ENCODE measurements at places on chromosomes 12 and 14.
A peak's percentile ranks its signal among the peaks of the same experiment; 100 is the strongest.

DNA sequence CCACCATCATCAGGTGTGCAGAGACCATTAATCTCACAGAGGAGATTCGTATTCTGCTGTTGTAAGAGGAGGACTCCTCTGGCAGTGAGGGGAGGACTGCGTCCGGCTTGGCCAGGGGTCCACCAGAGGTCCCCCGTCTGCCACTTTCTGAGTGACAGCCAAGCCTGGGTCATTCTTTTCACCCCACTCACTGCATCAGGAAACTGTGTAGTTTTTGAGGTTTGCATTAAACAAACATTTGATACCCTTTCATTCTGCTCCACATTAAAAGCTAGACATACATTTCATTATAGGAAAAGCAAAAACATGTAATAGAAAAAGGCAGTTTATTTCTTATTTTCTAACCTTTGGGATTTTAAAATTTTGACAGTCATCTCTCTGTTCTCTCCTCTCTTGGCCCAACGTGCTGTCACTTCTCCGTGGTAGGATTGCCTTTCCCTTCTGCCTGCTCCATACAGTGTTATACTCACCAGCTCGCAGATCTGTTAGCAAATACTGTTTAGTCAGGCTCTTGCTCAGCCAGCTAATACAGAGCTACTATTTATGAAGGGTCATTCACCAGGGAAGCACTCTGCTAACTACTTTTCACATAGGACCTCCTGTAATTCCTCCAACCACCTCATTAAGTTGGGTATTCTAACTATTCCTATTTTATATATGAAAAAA lies 99.3 kb downstream of the PELI2 start:
- peak; percentile 25 for DNase-seq

GRCh38 chr12:101021911-101022388 lies 188.1 kb downstream of the SLC5A8 start:
- peak; percentile 69 for DNase-seq

GRCh38 chr12:88309546-88309945 lies 167.4 kb downstream of the TMTC3 start:
- DNase-seq = peak; percentile 67

- DNase-seq = no peak
Observed at GRCh38 chr14:101893759-101894158, 70.6 kb upstream of the DYNC1H1 start.

DNA sequence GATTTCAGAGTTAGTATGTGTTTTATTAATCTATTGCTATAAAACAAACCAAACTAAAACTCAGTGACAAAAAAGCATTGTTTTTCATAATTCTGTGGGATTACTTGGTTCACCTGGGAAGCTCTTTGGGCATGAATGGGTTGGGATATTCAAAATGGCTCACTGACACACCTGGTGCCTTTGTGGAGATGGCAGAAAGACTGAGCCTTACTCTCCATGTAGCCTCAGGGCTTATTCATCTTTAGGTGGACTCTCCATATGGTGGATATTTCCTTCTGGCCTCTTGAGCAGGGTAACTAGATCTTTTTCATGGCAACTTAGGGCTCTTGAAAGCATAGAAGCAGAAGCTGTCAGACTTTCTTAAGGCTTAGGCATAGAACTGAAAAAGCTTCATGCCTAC lies 1102.8 kb upstream of the SEL1L start:
- DNase-seq = no peak

- DNase-seq = peak; percentile 66
Observed at GRCh38 chr14:90523544-90523943, 126.7 kb downstream of the CALM1 start.

- peak; percentile 36 for DNase-seq
Observed at GRCh38 chr12:90303771-90304170, 595.1 kb upstream of the ATP2B1 start.

GRCh38 chr14:93648440-93649168 lies 139.7 kb downstream of the PRIMA1 start:
- no peak for DNase-seq

GRCh38 chr12:62536546-62536945 lies 69.9 kb downstream of the MON2 start:
- no peak for DNase-seq

DNA sequence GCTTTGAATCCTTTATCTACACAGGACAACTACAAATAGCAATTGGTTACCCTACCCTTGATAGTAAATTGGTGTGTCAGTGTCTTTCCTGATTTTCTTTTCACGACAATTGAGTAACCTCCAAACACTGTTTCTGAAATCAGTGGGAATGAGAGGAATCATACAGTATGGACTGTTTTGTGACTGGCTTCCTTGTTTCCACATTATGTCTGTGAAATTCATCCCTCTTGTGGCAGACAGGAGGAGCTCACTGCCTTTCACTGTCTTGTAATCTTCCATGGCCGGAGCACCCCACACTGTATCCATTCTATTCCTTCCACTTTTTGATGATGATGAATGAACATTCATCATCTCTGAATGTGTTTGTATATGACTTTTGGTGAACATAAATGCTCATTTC lies 164.0 kb upstream of the PZP start:
- DNase-seq = peak; percentile 14

- DNase-seq = no peak
Observed at GRCh38 chr14:94923786-94924185, 153.9 kb upstream of the GSC start.

DNA sequence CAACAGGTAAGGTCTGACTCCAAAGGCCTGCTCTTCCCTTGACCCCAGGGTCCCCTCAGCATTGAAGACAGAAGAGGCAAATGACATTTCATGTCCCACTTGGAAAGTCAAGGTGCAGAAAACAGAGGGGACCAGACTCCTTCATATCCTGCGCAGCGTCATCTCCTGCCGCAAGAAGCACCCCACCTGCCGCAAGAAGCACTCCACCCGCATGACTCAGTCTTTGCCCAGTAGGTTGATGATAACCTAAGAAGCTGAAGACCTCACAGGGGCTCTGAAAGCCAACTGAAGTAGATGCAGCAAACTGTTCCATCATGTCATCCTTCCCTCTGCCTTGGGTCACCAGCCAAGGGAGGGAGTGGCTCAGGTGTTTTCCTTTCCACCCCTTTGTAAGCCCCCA lies 11.6 kb upstream of the SMUG1 start:
- DNase-seq = no peak

- no peak for DNase-seq
Observed at GRCh38 chr12:82510386-82510785, 152.1 kb downstream of the METTL25 start.

DNA sequence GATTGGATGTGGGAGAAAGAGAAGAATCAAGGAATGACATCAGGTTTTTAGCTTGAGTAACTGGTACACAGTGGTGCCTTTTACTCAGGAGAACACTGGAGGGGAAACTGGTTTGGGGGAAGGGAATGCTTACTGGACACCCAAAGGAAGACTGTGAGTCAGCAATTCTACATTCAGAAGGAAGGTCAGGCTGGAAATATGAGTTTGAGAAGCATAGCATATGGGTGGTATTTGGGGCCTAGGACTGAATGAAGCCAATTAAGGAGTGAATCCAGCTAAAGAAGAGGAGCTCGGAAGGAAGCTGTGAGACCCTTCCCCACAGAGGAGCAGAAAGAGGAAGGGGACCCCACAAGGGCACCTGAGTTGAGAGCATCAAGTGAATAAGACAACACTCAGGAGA lies 35.4 kb downstream of the DMAC2L start:
- peak; percentile 82 for DNase-seq

DNA sequence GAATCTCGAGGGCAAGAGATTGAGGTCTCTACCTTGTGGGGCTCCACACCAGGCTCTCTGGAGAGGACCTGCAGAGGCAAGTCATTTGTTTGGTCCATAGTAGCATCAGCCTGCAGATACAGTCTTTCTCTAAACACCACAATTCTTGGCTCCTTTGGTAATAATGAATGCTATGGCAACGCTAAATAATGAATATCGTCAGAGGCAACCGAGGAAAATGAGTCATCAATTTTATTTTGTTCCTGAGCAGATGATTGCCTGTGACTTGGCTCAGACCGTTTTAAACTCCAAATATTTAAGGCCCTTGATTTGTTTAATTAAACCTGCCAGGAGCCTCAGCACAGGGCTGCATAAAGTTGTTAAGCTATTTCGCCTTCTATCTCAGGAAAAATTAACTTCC lies 924.1 kb upstream of the TMEM132C start:
- DNase-seq = no peak

DNA sequence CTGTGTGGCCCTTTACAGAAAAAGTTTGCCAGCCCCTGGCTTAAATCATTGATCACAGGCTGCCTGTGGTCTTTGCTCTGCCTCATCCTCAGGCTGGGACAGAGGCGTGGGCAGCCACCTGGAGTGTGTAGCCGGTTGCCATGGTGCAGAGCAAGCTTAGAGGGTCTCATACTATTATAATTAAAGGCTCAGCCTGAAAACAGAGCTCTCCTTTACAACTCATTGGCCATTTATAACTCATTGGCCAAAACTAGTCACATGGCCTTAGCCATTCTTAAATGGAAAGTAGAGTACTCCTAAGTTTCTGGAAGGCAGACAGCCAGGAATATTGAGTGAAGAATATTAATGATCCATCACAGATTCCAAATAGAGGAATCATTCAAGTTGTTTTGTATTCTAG lies 3.0 kb downstream of the HSP90B1 start:
- DNase-seq = no peak

- DNase-seq = peak; percentile 85
Observed at GRCh38 chr12:62698701-62699101, 232.1 kb downstream of the MON2 start.

DNA sequence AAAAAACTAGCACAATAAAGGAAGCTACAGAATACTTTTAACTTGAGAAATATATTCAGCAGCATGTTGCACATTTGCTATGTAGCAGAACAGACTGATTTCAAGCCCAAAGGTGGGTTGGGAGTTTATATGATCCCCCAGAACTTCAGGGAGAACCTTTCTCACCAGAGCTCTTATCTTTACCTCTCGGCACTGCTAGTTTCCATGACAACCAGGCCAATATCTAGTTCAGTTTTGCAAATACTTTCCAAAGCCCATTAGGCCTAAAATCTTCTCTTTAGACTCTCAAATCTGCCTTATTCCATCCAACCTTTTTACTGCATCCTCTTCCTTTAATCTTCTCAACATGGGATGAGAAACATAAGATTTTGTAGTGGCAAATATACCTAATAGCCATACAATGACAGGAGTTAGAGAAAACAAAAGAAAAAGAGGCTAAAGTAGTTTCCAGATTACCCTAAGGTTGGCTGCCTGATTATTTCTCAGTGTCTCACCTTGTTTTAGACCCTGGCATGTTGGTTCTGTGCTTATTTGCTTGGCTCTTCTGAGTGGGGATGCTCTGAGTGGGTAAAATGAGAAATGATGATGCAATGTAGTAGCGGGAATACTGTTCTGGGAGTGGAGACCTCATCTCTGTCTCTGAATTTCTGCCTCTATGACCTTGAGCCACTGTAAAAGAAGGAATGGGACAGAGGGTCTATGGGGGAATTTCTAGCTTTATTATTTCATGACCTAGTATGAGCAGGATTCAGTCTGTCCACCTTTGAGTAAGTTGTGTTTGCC lies 427.6 kb upstream of the STXBP6 start:
- DNase-seq = no peak

GRCh38 chr12:24200010-24200409 lies 250.5 kb upstream of the SOX5 start:
- no peak for DNase-seq

GRCh38 chr12:125704803-125705202 lies 639.6 kb downstream of the AACS start:
- DNase-seq = no peak

GRCh38 chr12:1879633-1880032 lies 38.8 kb downstream of the CACNA2D4 start:
- DNase-seq = no peak

GRCh38 chr12:102067574-102068258 lies 5.9 kb upstream of the WASHC3 start:
- peak; percentile 45 for DNase-seq

- DNase-seq = no peak
Observed at GRCh38 chr14:87785897-87786296, 207.1 kb downstream of the GALC start.

- DNase-seq = no peak
Observed at GRCh38 chr12:13580206-13580605, 383.7 kb downstream of the EMP1 start.

DNA sequence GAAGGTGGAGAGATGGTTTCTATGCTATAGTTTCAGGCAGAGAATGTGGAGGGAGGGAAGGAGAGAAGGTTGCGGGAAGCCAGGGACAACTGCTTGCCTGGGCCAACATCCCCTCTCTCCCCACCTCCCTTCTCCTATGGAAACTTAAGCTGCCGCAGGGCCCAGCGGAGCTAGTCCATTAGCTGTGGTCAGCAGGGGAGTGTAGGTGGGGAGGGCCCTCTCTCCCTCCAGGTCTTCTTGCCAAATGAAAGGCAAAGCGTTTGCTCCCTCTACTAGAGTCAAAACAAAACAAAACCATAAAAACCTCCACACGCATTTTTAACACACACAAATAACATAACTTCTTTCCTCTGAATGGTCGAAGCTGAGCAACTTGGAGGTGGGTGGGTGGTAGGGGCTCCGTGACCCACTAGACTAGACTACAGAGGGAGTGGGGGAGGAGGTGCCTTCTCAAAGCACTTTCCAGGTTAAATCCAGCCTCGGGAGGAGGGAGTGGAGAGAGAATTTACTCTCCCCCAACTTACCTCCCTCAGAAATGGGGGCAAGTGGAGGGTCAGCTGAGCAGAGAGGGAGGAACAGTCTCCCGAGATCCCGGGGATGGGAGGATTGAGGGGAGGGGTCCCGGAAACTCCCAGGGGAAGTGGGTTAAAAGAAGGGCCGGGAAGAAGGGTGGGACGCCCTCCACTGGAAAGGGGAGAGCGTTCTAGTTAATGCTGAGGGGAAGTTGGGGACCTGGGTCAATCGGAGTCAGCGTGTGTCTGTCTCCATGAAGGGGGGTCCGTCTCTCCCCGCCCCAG lies 4.6 kb upstream of the CACNB3 start:
- no peak for DNase-seq

GRCh38 chr12:132451172-132451835 lies 38.6 kb upstream of the FBRSL1 start:
- DNase-seq = no peak

GRCh38 chr12:77999074-77999715 lies 168.5 kb downstream of the NAV3 start:
- DNase-seq = no peak

GRCh38 chr12:120825337-120825736 lies 78.8 kb downstream of the SPPL3 start:
- no peak for DNase-seq

GRCh38 chr12:131351319-131352028 lies 359.4 kb upstream of the SFSWAP start:
- DNase-seq = no peak

DNA sequence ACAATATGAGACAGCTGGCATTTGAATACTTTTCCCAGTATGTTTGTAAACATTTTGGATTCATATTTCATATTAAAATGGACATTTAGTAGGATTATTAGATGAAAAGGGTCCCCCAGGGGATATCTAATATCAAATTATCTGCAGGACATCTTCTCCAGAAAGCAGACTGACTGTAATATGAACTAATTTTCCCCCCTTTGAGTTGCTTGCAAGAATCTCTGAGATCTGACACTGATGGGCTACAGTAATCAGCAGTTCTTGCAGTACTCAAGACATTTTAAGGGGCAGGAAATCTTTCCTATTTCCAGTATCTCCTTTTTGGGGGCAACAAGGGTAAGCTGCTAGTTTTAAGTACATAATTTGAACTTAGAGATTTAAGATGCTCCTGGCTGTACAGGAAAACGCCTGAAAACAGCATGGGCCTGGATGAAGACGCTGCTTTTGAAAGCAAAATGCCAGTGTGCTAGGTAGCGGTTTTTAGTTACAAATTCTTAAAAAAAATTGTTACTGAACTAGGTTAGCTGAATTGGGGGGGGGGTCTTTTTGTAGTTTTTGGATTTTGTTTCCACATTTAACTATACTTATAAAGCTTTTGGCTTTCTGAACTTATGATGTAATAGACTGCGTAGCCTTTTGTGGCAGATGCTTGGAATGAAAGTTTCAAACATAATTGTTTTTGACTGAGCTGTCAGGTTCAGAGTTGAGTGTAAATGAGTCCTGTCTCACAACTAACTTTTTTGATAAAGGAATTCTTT lies 2.2 kb downstream of the FRMD6 start:
- DNase-seq = no peak

Data from fibroblast of skin of scalp (primary cell).